ENCODE measurements at places on chromosomes 6 and 20. TPM values are rescaled to one million over a fixed set of nuclear protein-coding genes. Genes with fewer than 3 reads are reported as not detected.

The LGSN gene
- total RNA-seq, result not detected

The PLTP gene
- total RNA-seq, result 445 TPM

The TBX18 gene
- total RNA-seq, result 75.2 TPM

The TSBP1 gene
- not detected for total RNA-seq

The SGK1 gene
- total RNA-seq, result 122 TPM

The DPPA5 gene
- not detected for total RNA-seq

The GRIK2 gene
- total RNA-seq, result 3.0 TPM

The RAET1G gene
- not detected for total RNA-seq

The ZC2HC1B gene
- total RNA-seq, result not detected

The GPR6 gene
- total RNA-seq, result not detected

The CPNE5 gene
- 7.9 TPM for total RNA-seq

The SRF gene
- total RNA-seq, result 47.5 TPM

The TMEM151B gene
- not detected for total RNA-seq

The VNN1 gene
- total RNA-seq, result 1.8 TPM

The NR2E1 gene
- total RNA-seq, result not detected

The TRDN gene
- 0.23 TPM for total RNA-seq

The C20orf202 gene
- 0.54 TPM for total RNA-seq

The SAMD5 gene
- total RNA-seq, result 3.8 TPM

The HRH3 gene
- total RNA-seq, result not detected

The VPS52 gene
- 32.1 TPM for total RNA-seq

The CABLES2 gene
- 4.2 TPM for total RNA-seq

The ERMARD gene
- 29.3 TPM for total RNA-seq

The FAM50B gene
- total RNA-seq, result 9.1 TPM

The HCRTR2 gene
- not detected for total RNA-seq

The ZNF343 gene
- total RNA-seq, result 13.9 TPM
